ENCODE measurements at places on chromosomes 1 and 21.

- peak; percentile 20 for DNase-seq
Measured at GRCh38 chr1:108533351-108534083, 26.4 kb upstream of the EEIG2 start.

DNA sequence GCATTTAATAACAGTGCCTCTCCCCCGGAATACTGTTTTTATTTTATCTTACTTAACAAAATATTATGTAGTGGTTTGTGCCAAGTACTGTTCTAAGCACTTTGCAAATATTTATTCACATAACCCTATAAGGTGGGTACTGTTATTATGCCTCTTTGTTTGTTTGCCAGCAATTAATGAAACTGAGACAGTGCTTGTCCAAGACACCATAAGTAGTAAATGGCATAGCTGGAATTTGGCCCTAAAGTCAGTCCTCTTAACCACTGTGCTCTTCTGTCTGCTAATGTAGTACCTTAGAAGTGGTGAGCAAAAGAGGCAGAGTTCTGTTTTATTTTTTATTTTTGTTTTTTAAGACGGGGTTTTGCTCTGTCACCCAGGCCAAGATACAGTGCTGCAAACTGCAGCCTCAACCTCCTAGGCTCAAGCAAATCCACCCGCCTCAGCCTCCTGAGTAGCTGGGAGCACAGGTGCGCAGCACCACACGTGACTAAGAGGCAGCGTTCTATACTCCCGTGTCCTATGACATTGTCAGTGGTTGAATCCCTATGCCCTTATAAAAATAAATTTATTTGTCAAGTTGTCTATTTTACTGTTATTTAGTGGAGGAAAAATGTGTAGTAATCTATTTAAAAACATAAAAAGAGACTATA lies 165.8 kb downstream of the CLEC20A start:
- no peak for DNase-seq

DNA sequence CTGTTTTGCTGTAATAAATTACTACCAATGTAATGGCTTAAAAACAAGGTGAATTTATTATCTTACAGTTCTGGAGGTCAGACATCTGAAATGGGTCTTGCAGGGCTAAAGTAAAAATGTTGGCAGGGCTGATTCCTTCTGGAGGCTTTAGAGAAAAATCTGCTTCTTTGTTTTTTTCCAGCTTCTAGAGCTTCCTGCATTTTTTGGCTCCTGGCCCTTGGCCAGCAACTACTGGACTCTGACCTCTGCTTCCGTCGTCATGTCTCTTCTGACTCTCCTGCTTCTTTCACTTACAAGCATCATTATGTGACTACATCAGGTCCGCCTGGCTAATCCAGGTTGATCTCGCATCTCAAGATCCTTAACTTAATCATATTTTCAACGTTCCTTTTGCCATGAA lies 350.9 kb downstream of the S1PR1 start:
- DNase-seq = no peak

- no peak for DNase-seq
Measured at GRCh38 chr1:185375583-185375982, 58.5 kb upstream of the IVNS1ABP start.

- DNase-seq = peak; percentile 92
Measured at GRCh38 chr1:204072931-204073836, at the start of gene SOX13. SOX13 (plus strand) TSS chr1:204073115; CDS start chr1:204112916, 39,801 bp downstream.

Data from iPS-NIHi11 (cell line).